Right kidney (tissue), 9 donors: ENCODE measurements at places on chromosomes 13 and 19.

- DNase-seq, result peak; percentile 21
Observed at GRCh38 chr13:80048802-80049201, 292.1 kb downstream of the SPRY2 start.

GRCh38 chr13:80245162-80245733 lies 95.7 kb downstream of the SPRY2 start:
- DNase-seq, result no peak

DNA sequence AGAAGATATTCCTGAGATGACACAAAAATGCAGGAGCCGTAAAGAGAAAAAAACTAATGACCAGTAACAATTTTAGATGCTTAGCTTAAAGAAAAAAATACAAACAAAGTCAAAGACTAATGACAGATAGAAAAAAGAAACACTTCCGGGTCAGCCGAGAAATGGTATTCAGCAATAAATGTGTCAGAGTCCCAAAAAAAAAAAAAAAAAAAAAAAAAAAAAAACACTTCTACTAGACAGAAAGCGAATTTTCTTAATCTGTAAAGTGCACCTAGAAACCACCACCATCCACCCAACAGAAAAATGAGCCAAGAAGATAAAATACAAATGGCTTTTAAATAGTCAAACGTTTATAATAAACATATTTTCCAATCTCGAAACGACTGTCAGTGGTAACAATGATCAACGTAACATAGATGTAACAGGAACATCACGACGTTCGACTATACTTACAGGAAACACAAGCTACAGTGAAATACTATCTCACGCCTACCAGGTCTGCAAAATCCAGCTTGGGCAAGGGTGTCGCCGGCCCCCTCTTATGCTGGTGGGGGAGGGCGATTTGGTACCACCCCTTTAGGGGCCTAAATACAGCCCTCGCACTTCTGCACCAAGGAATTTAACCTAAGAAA lies 10.6 kb downstream of the ABHD17A start:
- no peak for DNase-seq

DNA sequence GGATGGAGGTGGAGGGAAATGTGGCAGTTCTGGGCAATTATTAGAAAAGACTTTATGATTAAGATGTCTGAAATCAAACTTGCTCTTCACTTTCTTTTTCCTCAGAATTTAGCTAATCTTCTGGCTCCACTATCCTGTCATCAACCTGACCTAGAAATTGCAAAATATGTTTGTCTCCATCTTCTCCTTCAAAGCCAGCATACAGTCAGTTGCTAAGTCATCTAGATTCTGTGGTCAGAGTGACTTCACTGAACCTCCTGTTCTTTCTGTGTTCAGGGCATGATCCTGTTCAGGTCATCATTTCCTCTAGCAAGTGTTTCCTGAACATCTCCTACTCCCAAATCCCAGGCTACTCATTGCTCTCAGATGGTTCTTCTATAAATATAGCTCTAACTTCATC lies 10.8 kb upstream of the CCNA1 start:
- DNase-seq, result no peak

DNA sequence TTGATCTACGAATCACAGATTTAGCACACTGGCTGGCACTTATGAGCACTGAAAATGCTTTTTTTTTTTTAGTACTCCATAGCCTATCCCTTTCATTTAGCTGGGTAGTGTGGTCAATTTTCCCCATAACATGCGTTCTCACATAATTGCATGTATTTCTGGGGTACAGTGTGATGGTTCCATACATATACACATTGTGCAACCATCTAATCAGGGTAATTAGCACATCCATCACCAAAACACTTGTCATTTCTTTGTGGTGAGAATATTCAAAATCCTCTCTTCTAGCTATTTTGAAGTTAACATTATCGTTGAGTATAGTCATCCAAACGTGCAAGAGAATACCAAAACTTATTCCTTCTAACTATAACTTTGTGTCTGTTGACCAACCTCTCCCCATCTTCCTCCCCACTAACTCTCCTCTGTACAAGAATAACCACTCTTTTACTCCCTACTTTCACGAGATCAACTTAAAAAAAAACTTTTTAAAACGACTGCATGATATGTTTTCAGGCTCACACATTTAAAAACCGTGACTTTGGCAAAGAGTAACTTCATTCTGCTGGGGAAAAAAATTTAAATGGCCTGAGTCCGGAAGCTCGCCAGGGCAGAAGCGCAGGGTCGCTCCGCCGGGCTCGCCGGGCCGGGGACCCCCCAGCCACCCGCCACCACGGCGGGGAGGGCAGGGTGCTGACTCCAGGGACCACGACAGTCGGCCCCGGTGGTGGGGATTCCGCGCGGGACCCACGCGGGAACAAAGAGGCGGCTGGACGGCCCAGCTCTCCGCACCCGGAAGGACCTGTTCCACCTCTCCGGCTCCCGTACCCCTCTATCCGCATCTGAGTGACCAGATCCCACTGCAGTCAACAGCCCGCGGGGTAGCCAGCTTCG lies 868 bp upstream of the UBAC2 start:
- DNase-seq, result no peak

- DNase-seq, result no peak
Observed at GRCh38 chr13:73364736-73365135, 305.9 kb downstream of the KLF5 start.

- no peak for DNase-seq
Observed at GRCh38 chr13:50585674-50586413, 257.6 kb downstream of the DLEU7 start.

DNA sequence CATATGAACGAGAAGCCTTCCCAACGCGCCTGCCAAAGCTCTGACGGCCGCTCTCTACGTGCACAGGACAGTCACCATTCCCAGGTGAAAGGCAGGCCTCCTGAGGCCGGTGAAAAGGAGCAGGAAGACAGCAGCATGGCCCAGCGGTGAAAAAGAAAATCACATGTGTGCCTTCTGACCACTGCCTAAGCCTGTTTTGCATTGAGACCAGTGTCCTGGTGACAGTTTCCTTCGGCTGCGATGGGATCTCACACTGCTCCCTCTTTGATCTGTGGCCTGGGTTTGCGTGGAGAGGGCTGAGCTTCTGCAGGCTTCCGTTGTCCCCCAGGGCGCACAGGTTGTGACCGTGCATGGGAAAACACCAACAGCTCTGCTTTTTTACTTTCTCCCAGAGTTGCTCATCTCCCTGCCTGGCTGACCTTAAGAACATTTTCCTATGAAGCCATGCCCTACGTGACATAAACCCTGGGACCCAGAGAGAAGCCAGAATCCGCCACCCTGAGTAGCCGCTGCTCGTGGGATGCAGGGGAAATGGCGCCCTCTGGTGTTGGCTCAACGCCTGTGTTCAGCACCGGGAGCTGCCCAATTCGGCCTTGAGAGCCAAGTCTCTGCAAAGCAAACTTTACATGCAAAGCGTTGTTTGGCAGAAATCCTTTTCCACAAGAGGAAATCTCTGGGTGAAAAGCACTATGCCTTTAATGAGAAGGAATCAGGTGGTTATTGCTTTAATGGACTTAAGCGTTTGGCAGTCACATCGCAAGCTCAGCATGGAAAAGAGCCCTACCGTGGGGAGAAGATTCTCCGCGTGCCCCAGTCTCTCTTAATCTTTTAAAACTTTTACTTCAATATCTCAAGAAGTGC lies 112.2 kb upstream of the GPR12 start:
- peak; percentile 32 for DNase-seq

DNA sequence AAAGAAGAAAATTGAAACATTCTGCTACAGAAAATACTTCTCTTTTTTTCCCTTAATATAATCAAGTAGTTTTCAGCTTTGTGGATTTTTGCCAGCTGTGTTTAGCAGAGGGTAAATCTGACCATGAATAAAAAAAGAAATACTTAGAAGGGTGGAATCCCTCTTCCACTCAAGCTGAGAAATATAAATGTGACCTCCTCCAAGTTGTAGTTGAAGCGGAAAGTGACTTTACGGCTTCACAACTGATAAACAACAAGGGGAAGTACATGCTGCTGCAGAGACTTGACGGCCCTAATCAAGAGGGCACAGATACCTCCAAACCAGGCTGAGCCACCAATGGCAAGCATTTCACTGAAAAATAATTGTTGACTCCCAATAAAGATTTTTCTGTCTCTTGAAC lies 785.0 kb downstream of the SLITRK5 start:
- DNase-seq, result no peak

DNA sequence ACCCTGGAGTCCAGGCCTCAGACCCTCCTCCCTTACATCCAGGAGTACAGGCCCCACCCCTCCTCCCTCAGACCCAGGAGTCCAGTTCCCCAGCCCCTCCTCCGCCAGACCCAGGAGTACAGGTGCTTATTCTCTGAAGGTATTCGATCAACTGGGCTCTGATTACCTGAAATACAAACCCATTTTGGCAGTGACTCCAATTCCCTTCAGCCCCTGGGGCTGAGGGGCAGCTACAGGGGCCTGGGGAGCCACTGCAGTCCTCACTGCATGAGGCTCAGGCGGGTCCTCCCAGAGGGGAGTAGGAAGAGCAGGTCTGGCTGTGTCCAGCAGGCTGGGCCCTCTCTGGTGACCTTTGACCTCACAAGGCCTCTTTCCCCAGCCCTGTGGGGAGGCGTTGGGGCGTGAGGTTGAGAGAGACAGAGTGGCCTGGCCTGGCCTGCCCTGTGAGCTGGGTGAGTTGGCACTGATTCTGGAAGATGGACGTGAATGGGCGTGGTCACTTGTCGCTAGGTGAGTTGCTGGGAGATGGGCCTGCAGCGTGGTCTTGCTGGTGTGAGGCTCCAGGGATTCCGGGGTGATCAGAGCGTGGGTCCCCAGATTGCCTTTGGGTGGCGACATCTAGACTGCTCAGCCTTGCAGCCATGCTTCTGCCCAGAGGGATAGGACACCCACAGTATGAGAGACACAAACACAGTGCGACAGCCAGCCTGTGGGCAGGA lies 3.1 kb downstream of the BCAT2 start:
- no peak for DNase-seq
